ENCODE measurements at places on chromosomes 7 and 10.

GRCh38 chr7:132603220-132603833, 27.1 kb upstream of the PLXNA4 start:
- no peak for DNase-seq

- DNase-seq = no peak
Measured at GRCh38 chr10:26194275-26194674, 22.3 kb upstream of the GAD2 start.

DNA sequence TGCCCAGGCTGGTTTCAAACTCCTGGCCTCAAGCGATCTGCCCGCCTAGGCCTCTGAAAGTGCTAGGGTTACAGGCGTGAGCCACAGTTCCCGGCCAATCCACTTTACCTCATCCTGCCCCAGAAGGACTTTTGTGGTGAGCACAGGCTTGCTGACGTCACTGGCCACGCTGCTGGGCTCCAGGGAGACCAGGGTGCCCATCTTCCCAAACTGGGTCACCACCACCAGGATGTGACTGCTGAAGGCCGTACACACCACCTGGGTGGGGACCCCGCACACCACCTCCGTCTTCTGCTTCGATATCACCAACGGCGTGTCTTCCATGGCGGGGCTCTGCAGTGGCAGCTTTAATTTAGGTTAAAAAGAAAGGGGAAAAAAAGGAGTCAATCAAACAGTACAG, 816 bp downstream of the PSMG3 start:
- DNase-seq = no peak

DNA sequence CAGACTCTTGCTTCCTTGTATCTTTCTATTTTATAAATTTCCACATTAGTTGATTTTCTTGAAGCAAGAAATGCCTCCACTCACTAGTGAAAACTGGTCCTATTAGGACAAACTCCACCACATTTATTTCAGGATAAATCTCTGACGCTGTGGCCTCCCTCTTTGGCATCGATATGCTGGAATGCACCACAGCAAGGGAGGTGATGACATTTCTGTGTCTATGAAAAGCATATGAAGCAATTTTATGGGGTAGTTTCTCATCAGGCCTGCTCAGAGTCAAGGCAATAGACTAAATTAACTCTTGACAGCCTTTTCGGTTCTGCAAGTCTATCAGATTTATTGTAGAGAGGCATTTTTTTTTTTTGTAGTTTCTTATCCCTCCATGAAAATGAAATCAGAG, 304.4 kb downstream of the ZEB1 start:
- DNase-seq = no peak

GRCh38 chr7:36283711-36284130, 105.9 kb upstream of the ANLN start:
- DNase-seq = no peak

DNA sequence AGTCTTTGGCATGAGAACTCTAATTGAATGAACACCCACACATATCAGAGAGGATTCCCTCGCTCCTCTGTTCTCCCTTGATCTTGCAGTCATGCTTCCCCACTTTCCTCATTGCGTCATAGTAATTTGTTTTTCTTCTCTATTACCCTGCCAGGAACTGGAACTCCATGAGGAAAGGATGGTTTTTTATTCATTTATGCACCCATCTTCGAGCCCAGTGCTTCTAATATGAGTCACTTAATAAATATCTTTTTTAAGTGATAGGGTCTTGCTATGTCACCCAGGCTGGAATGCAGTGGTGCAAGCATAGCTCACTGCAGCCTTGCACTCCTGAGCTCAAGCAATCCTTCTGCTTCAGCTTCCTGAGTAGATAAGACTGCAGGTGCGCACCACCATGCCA, 83.5 kb downstream of the OTUD1 start:
- no peak for DNase-seq

GRCh38 chr7:30315589-30315988, 31.2 kb downstream of the ZNRF2 start:
- DNase-seq = no peak

- DNase-seq = no peak
Measured at GRCh38 chr10:86333826-86334487, 32.6 kb downstream of the GRID1 start.

DNA sequence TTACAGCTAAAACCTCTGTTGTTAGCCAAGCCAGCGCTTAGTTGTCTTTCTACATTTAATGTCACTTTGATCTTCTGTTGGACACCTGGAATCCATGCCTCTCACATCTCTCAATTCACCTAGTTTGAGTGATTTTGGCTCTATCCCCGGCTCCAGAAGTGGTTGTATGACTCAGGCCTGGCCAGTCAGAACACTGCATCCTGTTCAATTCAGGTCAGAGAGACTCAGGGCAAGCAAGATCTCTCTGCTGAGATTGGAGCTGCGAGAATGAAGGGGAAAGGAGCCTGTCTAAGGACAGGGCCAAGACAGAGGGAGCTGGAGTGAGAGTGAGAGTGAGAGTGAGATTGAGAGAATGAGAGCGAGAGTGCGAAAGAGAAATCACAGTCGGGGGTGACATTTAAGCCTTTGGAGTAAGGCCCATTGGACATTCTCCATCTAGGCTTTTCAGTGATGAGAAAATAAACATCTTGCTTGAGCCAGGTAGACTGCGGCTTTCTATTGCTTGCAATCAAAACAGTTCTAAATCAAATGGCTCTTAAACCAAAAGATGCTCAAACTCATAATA, 83.3 kb upstream of the DYNC1I1 start:
- no peak for DNase-seq

GRCh38 chr7:112781110-112781509, 9.1 kb downstream of the TMEM168 start:
- no peak for DNase-seq

- no peak for DNase-seq
Measured at GRCh38 chr10:124180044-124180745, 86.8 kb upstream of the CHST15 start.

GRCh38 chr10:120575411-120575810, 118.4 kb downstream of the PLPP4 start:
- no peak for DNase-seq

GRCh38 chr7:101725921-101726320, 91.5 kb upstream of the CUX1 start:
- DNase-seq = no peak

GRCh38 chr10:116304923-116305322, 19.3 kb upstream of the CCDC172 start:
- no peak for DNase-seq

GRCh38 chr7:151925446-151926335, 30.6 kb upstream of the GALNTL5 start:
- peak; percentile 39 for DNase-seq

GRCh38 chr10:91909117-91909677, at the start of gene FGFBP3:
Gene FGFBP3 (minus strand): TSS chr10:91909486. CDS start chr10:91908969, 517 bp downstream.
- DNase-seq = peak; percentile 9

DNA sequence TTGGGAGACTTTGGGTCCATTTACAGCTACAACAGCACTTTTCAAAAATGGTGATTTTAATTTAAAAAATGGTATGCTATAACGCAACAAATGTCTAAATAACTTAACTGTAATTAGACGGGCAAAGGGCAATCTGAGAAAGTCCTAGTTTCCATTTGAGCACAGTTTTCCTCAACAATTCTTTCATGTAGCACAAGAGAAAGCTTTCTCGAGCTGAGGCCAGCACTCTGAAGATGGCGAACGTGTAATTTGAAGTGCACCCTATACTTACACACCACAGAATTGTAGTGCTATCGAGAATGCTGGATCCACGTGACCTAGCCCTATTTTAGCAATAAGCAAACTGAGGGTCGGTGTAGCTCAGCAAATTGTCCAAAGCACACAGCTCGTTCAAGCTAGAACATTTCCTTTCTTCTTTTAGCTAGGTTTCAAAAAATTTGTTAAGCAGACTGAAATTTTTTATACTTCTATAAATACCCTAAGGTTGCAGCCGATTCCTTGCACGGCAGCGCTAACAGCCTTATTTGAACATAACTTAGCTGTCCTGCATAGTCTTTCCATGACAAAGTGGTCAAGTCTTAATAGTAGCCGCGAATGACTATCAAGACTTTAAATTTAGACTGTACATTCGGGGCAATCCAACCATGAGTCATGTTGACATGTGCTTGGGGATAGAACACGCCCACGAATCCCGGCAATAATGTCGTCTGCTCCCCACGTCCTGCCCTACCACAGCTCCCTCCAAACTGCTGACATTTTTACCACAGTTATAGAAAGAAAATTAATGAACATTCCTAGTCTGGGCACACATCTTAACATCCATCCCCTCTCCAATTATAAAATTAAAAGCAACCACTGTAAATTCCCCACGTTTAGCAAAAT, 10.0 kb downstream of the KLF6 start:
- DNase-seq = no peak

- DNase-seq = no peak
Measured at GRCh38 chr7:39168403-39169098, 190.8 kb downstream of the POU6F2 start.

GRCh38 chr10:29386342-29386999, 97.6 kb downstream of the LYZL1 start:
- DNase-seq = peak; percentile 16

DNA sequence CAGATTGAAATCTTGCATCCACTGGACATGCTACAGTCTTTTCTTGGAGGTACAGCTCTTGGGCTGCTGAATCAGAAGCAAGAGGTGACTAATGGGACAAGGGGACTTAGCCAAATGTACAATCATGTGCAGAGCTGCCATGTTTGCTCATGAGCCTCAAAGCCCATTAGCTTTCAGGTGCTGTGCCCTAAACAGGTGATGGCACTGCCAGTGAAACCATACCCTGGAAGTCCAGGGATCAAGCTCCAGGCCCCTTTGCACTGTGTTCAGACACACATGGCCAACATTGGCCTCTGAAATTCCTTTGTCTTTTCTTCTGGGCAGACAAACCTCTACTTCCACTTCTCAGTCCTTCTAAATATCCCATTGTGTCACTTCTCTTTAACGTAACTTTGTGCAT, 328.2 kb downstream of the GRID1 start:
- DNase-seq = no peak

- no peak for DNase-seq
Measured at GRCh38 chr7:2476776-2477446, 713 bp upstream of the GRIFIN start.

- DNase-seq = no peak
Measured at GRCh38 chr7:12322284-12322902, 81.3 kb downstream of the VWDE start.

DNA sequence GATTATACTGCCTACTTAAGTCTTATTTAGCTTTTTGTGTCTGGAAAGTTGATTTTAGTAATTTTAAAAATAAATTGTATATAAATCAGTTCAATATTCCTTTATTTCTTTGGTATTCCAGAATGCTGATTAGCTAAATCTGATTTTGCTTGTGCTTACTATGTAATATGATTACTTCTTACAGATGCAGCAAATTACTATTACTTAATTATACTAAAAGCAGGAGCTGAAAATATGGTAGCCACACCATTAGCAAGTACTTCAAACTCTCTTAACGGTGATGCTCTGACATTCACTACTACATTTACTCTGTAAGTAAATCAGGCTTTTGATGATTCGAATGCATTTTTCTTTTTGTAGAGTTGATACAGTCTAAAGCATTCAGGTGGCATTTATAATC, 34.0 kb downstream of the ANLN start:
- no peak for DNase-seq

DNA sequence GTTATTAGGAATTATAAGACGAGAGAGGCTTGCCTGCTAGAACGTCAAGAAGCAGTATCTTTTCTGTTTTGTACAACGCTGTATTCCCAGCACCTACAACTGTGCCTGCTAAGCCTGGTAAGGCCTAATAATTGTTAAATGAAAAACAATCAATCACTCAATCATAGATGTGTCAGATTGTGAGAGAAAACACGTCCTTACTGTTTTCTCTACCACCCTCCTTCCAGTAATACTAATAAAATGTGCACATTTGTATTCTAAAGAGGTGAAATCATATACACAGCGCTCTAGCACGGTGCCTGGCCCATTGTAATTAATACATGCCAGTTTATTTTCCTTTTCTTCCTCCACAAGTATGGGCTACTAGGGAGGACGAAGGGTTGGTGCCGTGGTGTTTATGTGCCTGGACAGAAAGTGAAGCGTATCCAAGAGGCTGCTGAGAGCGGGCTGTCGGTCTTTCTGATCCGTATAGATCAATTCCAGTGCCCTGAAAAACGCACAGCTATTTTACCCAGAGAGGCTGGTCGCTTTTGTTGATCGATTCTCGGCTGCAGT, 1.5 kb upstream of the AUTS2 start:
- no peak for DNase-seq

- no peak for DNase-seq
Measured at GRCh38 chr7:150965273-150965830, 12.8 kb downstream of the KCNH2 start.

GRCh38 chr10:106555599-106555998, 608.9 kb downstream of the SORCS1 start:
- DNase-seq = no peak

- no peak for DNase-seq
Measured at GRCh38 chr7:143382791-143383641, 1.9 kb downstream of the ZYX start.

DNA sequence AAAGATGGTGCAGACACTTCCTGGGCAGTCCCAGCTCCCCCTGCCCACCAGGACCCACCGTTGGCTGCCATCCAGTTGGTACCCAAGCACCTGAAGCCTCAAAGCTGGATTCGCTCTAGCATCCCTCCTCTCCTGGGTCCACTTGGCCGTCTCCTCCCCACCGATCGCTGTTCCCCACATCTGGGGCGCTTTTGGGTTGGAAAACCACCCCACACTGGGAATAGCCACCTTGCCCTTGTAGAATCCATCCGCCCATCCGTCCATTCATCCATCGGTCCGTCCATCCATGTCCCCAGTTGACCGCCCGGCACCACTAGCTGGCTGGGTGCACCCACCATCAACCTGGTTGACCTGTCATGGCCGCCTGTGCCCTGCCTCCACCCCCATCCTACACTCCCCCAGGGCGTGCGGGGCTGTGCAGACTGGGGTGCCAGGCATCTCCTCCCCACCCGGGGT, 14.5 kb upstream of the LIMK1 start:
- no peak for DNase-seq

DNA sequence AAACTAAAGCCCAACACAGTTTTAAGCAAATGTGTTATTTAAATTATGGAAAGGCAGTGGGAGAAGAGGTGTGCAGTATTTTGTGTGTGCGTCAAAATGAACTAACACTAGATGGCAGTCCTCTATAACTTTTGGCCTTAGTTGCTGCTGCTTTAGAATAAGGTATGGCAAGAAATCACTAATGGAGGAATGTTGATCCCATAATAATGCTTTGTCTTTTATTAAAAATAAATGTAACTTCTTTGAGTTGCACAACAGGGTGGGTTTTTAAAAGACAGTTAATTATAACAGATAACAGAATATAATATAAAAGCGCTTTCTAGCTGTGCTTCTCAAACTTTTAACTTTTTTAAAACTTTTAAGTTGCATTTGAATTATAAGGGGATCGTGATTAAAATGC, 56.4 kb downstream of the BBS9 start:
- DNase-seq = no peak
